Mucosa of gallbladder (tissue), 1 donor: ENCODE measurements at places on chromosomes 1 and 21. TPM values are rescaled to one million over a fixed set of nuclear protein-coding genes. Genes with fewer than 3 reads are reported as not detected.

The TTLL10 gene
- total RNA-seq = 0.78 TPM

The SLC16A4 gene
- 52.3 TPM for total RNA-seq

- DNase-seq = no peak
Observed at GRCh38 chr1:99369154-99369553, 104.9 kb downstream of the PLPPR4 start.

The OLIG1 gene
- total RNA-seq = not detected

The NR5A2 gene
- total RNA-seq = 49.0 TPM

DNA sequence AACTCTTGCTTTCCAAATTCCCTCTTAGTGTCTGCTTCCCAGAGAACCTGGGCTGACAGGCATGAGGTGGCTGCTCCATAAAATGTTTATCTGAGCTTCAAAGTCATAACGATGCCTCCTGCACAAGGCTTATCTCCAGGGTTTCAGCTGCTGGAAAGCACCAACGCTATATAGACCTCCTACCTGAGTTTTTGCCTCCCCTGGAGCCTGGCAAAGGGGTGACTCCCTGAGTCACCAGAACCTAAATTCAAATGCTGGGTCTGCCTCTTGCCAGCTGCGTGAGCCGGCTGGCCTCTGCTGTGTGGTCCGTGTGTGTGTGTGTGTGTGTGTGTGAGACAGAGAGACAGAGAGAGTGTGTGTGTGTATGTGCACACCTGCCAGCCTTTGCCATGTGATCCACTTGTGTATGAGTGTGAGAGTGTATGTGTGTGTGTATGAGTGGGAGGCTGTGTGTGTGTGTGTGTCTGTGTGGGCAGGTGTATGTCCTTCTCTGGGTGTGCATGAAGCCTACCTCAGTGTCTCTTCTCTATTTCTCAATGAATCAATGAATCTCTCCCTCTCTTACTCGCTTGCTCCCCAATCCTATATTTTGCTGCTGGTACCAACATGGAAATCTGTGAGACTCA is 714.9 kb downstream of the MATN1 start:
- DNase-seq = no peak
